ENCODE measurements at places on chromosomes 16 and 17.

DNA sequence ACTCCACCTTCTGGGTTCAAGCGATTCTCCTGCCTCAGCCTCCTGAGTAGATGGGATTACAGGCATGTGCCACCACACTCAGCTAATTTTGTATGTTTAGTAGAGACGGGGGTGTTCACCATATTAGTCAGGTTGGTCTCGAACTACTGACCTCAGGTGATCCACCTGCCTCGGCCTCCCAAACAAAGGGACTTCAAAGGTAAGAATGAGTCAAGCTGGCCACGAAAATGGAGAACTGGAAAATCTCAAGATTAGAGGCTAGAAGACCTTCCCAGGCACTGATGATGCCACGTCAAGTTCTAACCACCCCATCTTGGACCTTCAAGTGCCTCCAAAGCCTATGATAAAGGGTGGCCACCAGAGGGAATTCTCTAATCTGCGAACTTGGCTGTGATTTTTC, 1.3 kb upstream of the CCL15 start:
- DNase-seq, result no peak

DNA sequence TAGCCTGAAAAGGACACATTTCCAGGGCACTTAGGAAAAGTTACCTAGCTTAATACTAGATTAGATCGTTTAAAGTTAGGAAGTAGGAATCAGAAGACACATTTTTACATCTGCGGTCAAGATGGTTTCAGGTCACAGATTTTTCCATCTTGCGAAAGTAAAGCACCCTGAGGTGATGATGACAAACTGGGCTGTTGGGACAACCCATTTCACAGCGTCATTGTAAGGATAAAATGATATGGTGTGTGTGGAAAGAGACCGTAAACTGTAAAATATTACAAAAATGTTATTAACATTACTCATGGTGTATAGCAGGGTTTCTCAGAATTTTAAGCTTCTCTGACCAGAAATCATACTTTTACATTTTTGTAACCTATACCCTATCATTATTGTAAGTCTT, 10.1 kb upstream of the MAP2K6 start:
- DNase-seq, result no peak

DNA sequence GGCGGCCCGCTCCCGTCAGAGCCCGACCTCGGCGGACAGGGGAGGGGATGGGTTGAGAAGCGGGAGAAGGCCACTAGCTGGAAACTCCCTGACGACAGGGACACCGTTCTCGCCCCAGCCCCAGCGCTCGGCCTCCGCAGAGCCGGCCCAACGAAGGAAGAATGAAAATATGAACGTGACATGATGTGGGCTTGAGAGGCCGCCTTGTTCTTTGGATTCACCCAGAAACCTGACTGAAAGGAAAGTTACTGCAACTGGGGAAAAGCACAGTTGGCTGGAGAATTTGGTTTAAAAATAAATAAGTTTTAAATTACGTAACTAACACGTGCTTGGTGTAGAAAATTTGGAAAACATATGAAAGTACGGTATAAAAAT, 21.1 kb downstream of the NPTX1 start:
- peak; percentile 52 for DNase-seq

GRCh38 chr16:89040391-89040790, 53.3 kb upstream of the ACSF3 start:
- DNase-seq, result no peak

DNA sequence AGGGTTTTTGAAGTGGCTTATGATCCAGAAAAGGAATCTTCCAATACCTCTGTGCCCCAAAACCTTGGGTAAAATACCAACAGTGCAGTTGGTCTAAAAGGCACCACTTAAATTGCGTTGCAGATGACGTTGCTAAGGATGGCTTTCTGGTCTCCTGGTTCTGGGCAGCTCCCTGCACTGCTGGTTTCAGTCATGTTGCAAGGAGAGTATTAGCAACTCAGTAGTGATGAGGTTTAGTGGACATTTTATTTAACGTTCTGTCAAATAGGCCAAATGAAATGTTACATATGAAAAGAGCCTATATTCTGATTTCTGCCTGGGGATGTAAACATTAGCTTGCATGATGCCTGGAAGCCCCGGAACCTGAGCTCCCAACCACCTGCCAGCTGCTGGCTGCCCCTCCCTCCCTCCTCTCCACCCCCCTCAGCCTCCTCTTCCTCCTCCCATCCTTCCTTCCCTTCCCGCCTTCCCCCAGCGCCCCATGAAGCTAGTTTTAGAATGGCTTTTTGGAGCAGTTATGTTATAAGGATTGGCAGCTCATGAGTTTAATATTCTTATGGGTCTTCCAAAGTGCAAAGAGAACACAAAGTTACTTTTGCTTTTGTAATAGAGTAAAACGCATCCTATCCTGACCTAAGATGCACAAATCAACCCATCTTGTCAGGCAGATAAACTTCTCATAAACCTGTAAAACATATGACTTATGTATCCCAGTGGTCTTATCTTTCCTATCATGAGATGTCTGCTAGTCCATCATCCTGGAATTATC, 20.7 kb downstream of the CD7 start:
- DNase-seq, result no peak

DNA sequence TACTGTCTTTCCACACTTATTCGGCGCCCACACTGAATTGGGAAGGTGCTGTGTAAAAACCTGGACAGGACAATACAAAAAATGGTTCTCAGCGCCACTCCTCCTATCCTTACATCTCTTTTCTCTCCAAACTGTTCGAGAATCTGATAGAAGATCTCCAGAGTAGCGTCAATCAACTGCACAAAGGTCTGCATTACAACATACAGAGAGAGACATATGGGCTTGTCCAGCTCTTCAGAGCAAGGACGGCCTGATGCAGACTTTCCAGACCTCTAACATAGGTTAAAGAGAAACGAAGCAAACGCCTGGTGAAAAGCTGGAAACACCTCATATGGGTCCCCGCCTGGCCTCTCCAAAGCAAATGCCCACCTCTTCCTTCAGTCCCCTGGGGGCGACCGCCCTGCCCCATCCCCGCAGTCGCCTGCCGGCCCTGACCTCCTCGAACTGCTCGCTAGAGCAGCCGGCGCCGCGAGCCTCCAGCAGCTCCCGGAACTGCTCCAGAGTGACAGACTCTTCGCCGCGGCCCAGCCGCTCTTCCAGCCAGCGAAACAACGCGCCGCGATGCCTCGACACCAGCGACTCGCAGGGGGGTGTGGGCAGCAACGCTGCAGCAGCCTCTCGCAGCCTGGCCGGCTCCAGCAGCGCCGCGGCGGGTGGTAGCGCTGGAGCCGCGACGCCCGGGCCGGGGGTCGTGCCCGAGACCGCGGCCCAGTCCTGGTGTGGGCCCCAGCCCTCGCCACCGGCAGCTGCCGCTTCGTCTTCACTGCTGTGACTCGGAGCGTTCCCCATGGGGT, 526 bp downstream of the ZZEF1 start:
- DNase-seq, result no peak

DNA sequence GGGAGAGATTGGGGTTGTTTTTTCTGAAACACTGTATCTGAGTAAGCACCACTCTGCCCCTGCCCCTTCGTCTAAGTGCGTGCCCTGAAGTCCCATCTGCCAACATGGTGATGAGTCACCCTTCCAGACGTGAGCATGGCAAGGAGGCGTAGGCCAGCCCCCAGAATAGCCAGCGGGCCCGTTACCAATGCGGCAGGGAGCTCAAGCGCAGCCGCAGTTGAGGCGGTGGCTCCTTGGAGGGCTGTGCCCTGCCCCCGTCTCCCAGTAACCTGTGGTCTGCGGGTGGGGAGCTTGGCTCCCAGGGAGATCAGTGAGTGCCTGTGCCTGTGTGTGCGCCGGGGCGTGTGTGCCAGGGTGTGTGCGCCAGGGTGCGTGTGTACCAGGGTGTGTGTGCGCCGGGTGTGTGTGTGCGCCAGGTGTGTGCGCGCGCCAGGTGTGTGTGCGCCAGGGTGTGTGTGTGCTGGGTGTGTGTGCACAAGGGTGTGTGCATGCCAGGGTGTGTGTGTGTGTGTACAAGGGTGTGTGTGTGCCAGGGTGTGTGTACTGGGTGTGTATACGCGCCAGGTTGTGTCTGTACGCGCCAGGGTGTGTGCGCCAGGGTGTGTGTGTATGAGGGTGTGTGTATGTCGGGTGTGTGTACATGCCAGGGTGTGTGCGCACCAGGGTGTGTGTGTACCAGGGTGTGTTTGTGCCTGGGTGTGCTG, 98.6 kb upstream of the CHMP6 start:
- no peak for DNase-seq

GRCh38 chr17:3730881-3731429, 7.3 kb downstream of the HASPIN start:
- DNase-seq, result no peak
